Activated T-cell treated with anti-CD3 and anti-CD28 coated beads, Interleukin-2, amount 50 U/mL, for 72 hours (primary cell): ENCODE measurements at places on chromosomes 2 and 18.

- H3K36me3 ChIP-seq = no peaks in the 10 kb centered on the region
- no peaks in the 10 kb centered on the region for H3K4me1 ChIP-seq
- no peak overlapping the region for H3K4me3 ChIP-seq
- no peak for DNase-seq
- H3K27me3 ChIP-seq = no peaks in the 10 kb centered on the region
Observed at GRCh38 chr2:66596256-66596655, 161.3 kb downstream of the MEIS1 start.

DNA sequence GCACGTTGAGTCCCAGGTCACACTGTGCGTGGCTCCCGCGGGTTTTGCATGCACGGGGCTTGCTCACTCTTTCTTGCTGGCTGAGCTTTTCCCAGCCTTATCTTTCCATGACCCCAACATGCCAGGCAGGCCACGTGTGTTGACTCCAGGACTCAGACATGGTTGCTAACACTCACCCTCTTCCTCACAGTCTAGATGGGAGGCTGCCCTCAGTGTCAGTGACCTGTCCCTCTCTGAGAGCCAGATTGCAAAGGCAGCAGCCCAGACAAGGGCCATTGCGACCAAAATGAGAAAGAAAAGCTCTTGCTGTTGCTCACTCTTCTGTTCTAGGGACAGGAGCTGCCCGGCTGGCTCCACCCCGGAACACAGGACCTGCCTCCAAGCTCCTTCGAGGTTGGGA, 113.7 kb downstream of the TMEM18 start:
- H3K4me3 ChIP-seq = no peak overlapping the region
- no peak for DNase-seq
- no peaks in the 10 kb centered on the region for H3K36me3 ChIP-seq
- H3K27ac ChIP-seq = no peak overlapping the region
- no peaks in the 10 kb centered on the region for H3K4me1 ChIP-seq
- H3K27me3 ChIP-seq = peaks cover 23% of the 10 kb centered on the region

DNA sequence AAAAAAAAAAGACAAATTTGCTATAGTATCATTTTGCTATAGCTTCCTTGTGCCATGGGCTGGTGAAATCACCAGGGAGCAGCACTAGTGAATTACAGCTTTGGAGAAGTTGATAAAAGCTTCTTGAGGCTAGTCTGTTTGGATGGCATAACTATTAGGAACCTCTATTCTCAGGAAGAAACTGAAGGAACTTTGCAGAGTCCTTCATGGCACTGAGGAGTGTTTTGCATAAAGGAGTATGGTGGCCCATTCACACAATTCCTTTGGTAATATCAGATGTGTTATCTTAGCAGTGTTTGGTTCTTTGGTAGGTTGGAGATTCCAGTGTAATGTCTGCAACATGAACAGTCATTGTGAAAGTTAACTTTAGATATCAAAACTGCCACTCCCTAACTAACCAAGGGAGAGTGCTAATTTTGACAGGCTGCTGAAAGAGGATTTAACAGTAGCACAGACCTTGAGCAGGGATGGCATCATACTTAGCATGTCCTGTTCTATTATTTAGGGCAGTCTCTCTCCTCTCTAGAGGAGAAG, 76.6 kb upstream of the ZFP36L2 start:
- no peaks in the 10 kb centered on the region for H3K27me3 ChIP-seq
- peaks cover 26% of the 10 kb centered on the region for H3K4me1 ChIP-seq
- no peak overlapping the region for H3K27ac ChIP-seq

- no peaks in the 10 kb centered on the region for H3K36me3 ChIP-seq
- peaks cover 13% of the 10 kb centered on the region for H3K27me3 ChIP-seq
- H3K4me3 ChIP-seq = no peak overlapping the region
- no peak overlapping the region for H3K27ac ChIP-seq
- peaks cover 2% of the 10 kb centered on the region for H3K4me1 ChIP-seq
Observed at GRCh38 chr18:37238282-37239108, 327.1 kb downstream of the CELF4 start.

DNA sequence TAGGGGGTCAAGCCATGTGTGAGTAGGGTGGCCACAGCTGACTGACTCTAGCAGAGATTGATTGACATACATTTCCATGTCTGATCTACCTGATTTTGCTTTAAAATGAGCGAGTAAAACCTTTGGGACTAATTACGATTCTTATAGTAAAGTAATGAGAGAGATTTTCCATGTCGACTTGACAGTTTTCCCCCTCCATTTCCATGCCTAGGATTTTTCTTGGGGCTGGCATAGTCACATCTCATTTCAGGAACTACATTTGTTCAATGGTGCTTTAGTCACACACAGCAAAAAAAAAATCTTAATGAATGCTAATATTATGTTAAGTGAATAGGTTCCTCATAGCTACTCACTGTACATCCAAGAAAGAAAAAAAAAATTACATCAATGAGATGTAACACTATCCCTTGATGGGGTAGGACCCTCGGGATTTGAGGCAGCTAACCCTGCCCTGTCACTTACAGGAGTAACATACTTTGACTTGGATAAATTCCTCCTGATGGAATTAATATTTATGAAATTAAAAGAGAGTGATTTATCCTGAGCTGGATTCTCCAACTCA, 690.9 kb downstream of the TDRD15 start:
- no peaks in the 10 kb centered on the region for H3K36me3 ChIP-seq
- H3K27me3 ChIP-seq = no peaks in the 10 kb centered on the region
- DNase-seq = no peak
- H3K4me3 ChIP-seq = no peak overlapping the region

DNA sequence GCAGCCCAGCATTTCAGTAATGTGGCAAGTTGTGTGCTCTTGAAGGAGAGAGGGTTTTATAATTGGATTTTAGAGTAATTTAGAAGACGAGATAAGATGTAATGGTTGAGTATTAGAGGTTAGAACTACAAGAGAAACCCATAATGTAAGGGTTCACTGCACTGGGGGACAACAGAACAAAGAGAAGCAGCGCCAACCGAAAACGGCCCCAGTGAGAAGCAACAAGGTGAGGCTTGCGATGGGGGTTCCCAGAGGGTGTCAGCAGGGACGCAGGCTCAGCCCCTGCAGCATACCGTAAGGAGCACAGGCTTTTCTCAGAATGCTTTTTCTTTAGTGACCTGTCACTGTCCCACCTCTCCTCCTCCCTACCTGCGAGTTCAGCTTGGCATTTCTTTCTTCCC, 183.9 kb upstream of the ETAA1 start:
- no peak overlapping the region for H3K27ac ChIP-seq
- no peak for DNase-seq
- no peaks in the 10 kb centered on the region for H3K36me3 ChIP-seq
- H3K4me3 ChIP-seq = no peak overlapping the region

DNA sequence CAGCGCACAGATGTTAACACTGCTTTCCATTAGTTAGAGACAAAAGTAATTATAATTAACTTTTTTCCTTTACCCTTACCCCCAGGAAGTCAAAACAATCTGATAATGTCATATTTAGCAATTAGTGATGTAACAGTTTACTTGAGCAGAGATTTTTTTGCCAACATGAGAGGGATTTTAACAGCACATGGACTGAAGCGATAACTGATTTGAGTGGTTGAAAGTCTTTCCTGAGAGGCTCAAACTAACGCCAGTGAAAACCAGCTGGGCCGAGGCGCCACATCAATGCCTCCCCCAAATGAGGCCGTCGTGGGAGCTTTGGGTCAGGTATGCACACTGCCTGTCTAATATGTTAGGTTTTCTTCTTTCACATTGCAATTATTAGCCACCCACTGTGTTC, 469.9 kb upstream of the SMIM21 start:
- no peak overlapping the region for H3K4me3 ChIP-seq
- no peak for DNase-seq

DNA sequence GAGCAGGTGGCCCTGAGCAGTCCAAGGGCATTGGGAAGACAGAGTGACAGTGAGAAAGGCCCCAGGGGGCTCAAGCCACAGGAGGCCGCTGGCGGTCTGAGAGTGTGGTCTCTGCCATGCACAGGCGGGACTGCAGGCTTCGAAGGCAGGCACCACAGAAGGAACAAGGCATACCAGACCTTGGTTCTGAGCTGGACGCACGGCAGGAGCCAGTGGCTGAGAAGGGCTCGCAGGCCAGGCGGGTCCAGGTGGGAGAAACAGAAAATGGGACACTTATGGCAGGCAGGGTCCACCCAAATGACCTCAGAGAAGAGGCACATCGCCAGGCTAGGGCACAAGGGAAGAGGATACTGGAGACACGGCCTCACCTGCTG, 14.9 kb downstream of the HJURP start:
- H3K27me3 ChIP-seq = no peaks in the 10 kb centered on the region
- peaks cover 39% of the 10 kb centered on the region for H3K36me3 ChIP-seq
- no peak overlapping the region for H3K4me3 ChIP-seq
- H3K27ac ChIP-seq = no peak overlapping the region
- peaks cover 22% of the 10 kb centered on the region for H3K4me1 ChIP-seq

DNA sequence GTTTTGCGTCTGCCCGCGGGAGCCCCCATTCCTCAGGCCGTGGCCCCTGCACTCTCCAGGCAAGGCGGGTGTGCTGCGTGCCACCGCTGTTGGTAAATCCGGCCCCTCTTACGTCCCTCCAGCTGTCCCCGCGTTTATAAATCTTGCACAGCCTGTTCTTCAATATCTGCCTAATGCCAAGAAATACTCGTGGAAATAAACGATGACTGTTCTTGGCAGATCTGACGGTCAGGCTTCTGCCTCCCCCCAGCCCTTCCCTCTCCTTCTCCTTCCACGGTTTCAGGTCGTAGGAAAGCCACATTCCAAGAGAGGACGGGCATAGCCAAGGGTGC, 20.5 kb downstream of the ODC1 start:
- H3K4me3 ChIP-seq = no peak overlapping the region
- H3K27me3 ChIP-seq = no peaks in the 10 kb centered on the region
- peaks cover 6% of the 10 kb centered on the region for H3K4me1 ChIP-seq
- H3K36me3 ChIP-seq = no peaks in the 10 kb centered on the region
- no peak for DNase-seq

DNA sequence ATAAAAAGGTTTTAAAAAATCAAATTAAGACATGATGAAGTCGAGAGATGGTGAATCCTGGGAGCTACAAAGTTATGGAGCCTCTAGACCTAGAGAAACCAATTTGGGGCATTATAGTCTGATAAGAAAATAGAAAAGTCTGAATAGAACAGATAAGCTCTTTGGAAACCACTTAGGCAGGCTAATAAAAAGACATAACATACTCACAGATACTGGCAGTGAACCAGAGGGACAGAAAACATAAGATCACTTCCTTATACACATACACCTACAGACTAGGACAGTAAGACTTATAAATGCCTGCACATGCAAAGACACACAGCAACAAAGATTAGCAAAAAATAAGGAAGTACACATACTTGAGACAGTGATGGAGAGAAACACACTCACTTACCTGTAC, 20.0 kb downstream of the SMC6 start:
- no peak overlapping the region for H3K27ac ChIP-seq
- DNase-seq = no peak
- H3K27me3 ChIP-seq = no peaks in the 10 kb centered on the region
- peaks cover 14% of the 10 kb centered on the region for H3K36me3 ChIP-seq

DNA sequence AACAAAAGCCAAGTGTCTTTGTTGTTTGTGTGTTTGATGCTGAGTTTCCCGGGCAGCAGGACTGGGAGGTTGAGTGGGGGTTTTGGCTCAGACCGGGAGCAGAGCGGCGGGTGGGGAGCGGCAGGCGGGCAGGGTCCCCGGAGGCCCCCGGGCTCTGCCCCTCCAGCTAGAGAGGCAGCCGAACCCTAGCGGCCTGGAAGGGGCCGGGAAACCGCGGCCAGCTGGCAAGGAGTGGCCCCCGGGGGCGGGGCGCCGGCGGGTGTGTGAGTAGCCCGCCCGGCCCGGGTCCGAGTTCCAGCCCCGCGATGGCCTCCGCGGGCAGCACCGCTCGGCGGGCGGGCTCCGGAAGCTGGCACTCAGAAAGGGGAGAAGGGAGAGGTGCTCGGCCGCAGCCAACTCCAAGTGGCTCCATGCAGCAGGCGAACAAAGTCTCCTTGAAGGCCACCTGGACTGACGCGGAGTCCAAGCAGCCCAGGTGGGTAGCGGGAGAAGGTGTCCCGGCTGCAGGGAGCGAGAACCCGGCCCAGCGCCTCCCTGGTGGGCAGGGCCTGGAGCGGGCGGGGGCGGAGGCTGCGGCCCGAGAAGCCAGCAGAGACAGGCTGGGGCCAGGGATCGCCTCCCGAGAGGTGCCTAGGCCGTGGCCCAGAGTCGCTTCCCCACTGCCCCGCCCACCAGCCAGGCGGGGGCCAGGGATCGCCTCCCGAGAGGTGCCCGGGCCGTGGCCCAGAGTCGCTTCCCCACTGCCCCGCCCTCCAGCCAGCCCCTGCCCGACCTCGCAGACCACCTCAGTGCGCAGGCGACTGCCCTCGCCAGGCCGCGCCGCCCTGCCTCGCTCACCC, at the start of gene ANKRD53:
Gene ANKRD53, plus strand, starts transcription at position 290 of the 839 bp plus-strand sequence. Its CDS starts 16 bp downstream, at position 306.
- H3K36me3 ChIP-seq = no peaks in the 10 kb centered on the region
- H3K27me3 ChIP-seq = no peaks in the 10 kb centered on the region
- H3K4me3 ChIP-seq = peak within 1 kb of the TSS; percentile 92
- peaks cover 16% of the 10 kb centered on the region for H3K4me1 ChIP-seq
- no peak for DNase-seq
